NCI-H1417 (cell line): ENCODE measurements at places on chromosomes 13 and 19.

DNA sequence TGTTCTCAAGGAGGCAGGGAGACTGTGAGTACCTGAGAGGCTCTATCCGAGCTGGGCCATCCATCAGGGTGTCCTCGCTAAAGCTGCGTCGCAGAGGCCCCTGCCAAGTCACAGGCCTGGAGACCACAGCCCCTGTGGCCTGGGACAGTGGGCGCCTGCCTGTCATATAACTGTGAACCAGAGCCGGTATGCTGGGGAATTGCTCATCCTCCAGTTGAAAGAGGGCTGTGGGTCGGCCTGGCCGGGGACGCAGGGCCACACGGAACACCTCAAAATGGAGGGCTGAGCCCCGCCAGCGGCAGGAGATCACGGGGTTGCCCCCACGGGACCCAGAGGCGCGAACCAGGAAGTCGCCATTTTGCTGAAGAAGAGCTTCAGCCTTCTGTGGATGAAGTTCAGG, 6.6 kb downstream of the SH2D3A start:
- DNase-seq = no peak

DNA sequence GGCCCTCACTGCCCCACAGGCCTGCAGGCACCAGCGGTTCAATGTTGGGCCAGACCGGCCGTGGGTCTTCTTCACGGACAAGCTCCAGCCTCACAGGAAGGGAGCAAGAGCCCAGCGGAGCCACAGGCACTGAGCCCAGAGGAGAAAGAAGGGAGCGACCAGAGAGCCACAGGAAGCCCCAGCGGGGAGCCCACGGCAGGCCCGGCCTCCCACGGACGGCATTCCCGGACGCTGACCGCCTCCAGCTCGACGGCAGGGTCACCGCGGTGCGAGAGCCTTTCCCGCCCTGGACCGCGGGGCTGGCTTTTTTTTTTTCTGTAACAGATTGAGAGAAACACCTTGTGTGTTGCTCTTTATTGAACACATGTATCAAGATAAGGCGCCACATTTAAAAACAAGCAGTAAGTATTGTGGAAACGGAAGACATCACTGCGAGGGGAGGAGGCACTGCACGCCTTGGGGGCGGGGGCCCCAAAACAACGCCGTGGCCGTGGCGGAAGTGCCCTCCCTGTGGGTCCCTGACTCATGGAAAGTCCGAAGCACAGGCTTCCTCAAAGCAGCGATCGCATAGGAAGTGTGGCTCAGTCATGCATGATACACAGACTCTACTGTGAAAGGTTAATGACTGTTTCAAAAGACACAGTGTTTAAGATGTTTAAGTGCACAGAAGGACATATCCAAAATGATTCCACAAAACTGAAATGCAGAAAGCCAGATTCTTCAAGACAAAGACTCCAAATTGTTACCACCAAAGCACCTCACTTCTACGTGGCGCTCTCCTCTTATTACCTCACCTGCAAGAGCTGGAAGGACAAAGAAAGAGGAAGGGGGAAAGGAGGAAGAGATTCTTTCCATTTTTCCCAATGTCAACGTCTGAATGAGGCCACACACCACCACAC, 3.5 kb downstream of the RASA3 start:
- no peak for DNase-seq

- no peak for DNase-seq
Measured at GRCh38 chr13:21232196-21232595, 55.7 kb downstream of the MRPL57 start.

- DNase-seq = no peak
Measured at GRCh38 chr13:48043789-48044503, 6.4 kb downstream of the NUDT15 start.

DNA sequence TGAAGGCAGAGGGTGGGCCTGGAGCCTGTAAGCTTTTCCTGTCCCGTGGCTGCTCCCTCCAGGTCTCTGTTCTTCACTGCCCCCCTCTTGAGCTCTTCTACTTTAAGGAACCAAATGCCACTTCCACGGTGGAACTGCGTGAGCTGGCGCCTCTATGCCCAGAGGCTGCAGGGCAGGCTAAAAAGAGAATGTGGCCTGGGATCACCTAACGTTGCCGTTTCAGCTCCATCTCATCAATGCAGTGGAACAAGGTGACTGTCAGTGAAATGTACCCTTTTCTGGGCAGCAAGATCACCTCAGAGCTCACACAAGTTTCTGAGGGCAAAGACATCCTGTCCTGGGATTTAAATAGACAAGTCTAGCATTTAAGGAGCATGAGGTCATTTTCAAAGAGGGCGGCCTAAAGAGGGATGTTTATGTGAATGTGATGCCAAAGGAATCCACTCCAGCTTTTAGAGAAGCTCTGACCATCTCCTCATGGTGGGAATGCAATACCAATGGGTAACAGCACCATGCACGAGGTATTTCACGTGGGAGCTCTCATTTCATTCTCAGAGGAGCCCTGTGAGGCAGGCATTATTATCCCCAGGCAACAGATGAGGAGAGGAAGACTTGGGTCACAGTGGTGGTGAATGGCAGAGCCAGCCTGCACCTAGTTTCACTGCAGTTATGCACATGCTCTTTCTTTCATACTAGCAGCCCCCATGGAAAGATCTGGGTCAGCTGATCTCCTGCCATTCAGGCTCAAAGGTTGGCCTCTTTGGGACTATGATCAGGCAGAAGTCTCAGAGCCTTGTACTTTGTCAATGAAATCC, 39.3 kb downstream of the RGCC start:
- DNase-seq = no peak

DNA sequence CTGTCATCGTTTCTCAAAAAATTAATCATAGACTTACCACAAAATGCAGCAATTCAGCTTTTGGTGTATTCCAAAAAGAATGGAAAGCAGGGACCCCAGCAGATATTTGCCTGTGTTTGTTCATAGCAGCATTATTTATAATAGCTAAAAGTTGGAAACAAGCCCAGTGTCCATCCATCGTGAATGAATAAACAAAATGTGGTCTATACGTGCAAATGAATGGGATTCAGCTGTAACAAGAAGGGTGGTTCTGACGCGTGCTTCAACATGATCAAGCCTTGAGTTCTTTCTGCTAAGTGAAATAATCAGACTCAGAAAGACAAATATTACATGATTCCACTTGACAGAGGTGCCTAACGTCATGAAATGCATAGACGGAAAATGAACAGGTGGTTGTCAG, 36.4 kb downstream of the PSG11 start:
- DNase-seq = no peak

DNA sequence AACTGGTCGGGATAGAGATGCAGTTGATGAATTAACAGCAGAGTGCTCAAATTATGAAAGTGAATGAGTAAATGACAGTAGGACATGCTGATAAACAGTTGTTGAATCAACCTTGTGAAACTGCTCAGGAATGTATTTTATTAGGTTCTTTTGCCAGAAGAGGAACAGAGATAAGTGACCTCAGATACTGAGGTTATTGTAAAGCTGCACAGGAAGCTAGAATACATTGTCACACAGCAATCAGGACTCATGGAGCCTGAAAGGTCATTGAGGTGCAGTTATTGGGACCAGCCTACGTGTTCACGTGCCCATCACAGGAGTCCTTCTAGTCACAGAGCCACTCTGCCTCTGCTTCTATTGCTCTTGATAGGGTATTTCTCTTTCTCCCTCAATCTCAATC, 47.5 kb upstream of the MED4 start:
- DNase-seq = no peak

DNA sequence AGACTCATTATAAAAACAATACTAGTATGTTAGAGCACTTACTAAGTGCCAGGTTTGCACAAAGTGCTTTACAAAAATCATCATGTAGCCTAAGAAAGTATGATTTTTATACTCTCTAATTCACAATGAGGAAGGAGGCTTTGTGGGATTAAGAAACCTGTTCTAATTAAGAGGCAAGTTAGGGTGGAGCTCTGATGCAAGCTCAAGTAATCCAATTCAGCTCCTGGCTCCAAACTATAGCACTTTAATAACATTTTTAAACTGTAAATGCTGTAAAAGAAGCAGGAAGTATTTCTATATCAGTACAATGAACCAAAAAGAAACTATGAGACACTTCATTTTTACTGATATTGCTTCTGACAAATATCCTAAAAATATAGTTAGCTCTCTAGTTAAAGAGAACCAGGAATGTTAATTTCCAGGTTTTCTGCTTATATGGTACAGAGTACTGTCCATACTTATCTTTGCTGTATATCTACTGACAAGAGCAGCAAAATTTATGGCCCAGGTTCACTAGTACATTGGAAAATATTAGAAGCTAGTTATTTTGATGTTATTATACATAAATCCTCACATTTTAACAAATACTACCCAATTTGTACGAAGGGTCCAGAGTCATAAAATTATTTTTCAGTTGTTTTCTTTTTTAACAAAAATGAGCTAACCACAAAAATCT, 482.0 kb downstream of the DIAPH3 start:
- no peak for DNase-seq

- peak; percentile 20 for DNase-seq
Measured at GRCh38 chr19:55986487-55986886, at the start of gene NLRP5. NLRP5 (plus strand) TSS chr19:55986775.

DNA sequence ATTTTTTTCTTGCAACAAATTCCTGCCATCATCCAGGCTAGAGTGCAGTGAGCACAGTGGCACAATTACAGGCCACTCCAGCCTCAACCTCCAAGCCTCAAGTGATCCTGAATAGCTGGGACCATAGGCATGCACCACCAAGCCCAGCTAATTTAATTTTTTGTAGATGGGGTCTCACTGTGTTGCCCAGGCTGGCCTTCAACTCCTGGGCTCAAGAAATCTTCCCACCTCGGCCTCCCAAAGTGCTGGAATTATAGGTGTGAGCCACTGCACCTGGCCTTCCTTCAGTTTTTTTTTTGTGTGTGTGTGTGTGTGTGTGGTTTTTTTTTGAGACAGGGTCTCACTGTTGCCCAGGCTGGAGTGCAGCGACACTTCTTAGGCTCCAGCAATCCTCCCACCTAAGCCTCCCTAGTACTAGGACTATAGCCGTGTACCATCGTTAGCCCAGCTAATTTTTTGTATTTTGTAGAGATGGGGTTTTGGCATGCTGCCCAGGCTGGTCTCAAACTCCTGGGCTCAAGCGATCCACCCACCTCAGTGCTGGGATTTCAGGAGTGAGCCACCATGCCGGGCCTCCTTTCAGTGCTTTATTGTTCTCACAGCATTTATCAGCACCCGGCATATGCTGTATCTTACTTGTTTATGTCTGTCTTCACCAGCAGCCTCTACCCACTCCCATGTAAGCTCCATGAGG, 5.9 kb upstream of the SRRM5 start:
- no peak for DNase-seq

DNA sequence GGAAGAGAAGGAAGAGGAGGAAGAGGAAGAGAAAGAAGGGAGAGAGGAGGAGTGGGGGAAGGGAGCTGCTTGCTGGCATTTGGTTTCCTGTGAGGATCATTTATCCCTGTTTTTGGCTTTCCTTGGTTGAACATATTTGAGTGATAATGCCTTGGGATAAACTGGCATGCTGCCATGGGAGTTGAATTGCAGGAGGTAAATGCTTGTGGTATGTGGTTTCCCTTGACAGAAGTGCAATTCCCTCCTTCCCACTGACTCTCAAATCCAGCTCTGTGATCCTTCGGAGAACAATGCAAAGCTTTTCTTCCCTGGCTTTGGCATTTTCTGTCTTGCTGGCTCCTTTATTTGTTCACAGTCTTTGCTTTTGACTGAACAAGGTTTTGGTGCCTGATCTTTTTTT, 27.2 kb upstream of the CBY2 start:
- DNase-seq = peak; percentile 8

- DNase-seq = peak; percentile 59
Measured at GRCh38 chr13:86174622-86175021, 375.4 kb upstream of the SLITRK6 start.

DNA sequence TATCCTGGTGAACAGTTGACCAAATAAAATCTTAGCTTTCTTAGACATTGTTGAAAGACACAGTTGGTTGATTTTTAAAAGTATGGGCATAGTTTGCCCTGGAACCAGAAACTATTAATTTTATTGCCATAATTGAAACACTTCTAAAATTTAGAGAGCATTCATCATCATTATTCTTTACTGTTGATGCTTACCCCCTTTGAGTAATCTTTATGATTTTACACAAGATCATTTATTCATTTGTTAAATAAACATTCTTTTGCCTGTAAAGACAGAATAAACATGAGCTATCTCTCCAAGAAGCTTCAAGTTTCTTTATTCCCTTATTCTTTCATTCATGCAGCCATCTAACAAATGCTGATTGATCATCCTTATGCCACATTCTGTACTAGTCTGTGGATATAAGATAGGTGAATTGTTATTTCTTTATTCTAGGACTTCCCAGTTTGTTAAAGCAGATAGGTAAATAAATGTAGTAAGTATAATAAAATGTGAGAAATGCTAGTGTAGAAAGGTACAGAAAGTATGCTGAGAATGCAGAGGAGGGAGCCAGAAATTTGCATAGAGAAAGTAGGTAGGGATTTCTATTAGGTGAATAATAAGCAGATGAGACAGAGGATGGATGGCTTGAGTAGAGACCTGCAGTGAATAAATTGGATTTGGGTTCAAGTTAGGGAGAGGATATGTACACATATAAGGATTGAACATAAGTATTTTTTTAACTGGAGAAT, 8.2 kb downstream of the SERTM1 start:
- DNase-seq = no peak

GRCh38 chr19:31510635-31511034, 161.4 kb upstream of the TSHZ3 start:
- DNase-seq = no peak

GRCh38 chr19:5561559-5561958, 6.2 kb downstream of the TINCR start:
- DNase-seq = no peak

- no peak for DNase-seq
Measured at GRCh38 chr13:95479731-95480130, 72.8 kb upstream of the CLDN10 start.

DNA sequence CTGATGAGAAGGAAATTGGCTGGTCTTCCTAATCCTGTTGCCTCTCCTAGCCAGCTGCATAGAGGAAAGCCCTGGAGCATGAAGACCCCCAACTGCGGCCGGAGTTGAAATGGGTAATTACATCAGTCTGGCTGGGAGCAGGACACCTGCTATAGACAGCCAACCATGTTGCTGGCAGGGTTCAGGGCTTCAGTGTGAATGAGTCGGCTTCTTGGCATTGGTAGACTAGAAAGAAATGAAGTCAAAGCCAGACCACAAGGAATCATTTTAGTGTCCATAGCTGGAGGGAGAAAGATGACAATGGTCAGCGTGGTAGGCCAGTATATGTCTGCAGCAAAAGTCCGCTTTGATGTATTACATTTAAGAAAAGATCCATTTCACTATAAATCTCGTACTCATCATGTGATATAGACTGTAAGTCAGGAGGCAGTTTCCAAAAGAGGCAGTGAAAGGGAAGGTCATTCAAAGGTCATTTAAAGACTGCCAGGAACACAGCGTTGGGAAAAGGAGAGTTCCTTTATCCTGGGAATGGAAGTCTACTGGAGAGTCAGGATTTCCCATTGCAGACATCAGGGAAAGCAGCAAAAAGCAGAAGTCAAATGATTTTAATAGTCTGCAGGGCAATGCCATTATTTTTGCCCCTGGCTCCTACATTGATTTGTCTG, 262.7 kb downstream of the DNAJC15 start:
- DNase-seq = peak; percentile 38

GRCh38 chr13:26485288-26485687, 72.2 kb upstream of the WASF3 start:
- no peak for DNase-seq
